Tongue (tissue), 3 donors: ENCODE measurements at places on chromosomes 3 and 15. TPM values are rescaled to one million over a fixed set of nuclear protein-coding genes. Genes with fewer than 3 reads are reported as not detected.

Gene CMTM7
- total RNA-seq: 6.3 TPM

Gene SOX14
- total RNA-seq: not detected

Gene NEK10
- total RNA-seq: 40.5 TPM

Gene ATP13A4
- total RNA-seq: 32.7 TPM

Gene CCDC12
- 28.6 TPM for total RNA-seq

Gene CEMIP
- 0.82 TPM for total RNA-seq

Gene HOMER2
- 38.4 TPM for total RNA-seq

Gene TRNT1
- 31.7 TPM for total RNA-seq

Gene SLC24A1
- total RNA-seq: 5.1 TPM

Gene CDC25A
- total RNA-seq: 4.8 TPM

Gene TNNC1
- 352 TPM for total RNA-seq

Gene DET1
- 12.1 TPM for total RNA-seq

Gene LDHAL6B
- total RNA-seq: not detected

Gene RARRES1
- total RNA-seq: 5.3 TPM

Gene HESX1
- 1.5 TPM for total RNA-seq

Gene EDEM1
- total RNA-seq: 10.3 TPM

Gene FGF12
- 7.2 TPM for total RNA-seq

Gene IGSF10
- total RNA-seq: 15.3 TPM

Gene IQCF5
- total RNA-seq: not detected

Gene NDUFB5
- 285 TPM for total RNA-seq

Gene LRRC2
- total RNA-seq: 13.0 TPM

Gene SPESP1
- 1.8 TPM for total RNA-seq

Gene ZNF385D
- 5.4 TPM for total RNA-seq

Gene ARNT2
- 6.9 TPM for total RNA-seq

Gene PPM1L
- 37.3 TPM for total RNA-seq

Gene DUOXA2
- total RNA-seq: 1.2 TPM

Gene PCOLCE2
- 0.62 TPM for total RNA-seq

Gene STRIT1
- 3.9 TPM for total RNA-seq

Gene GOLGA6L7
- total RNA-seq: not detected

Gene FBXL22
- total RNA-seq: 21.7 TPM

Gene MCF2L2
- 2.6 TPM for total RNA-seq

Gene LMAN1L
- total RNA-seq: not detected

Gene ALG1L2
- not detected for total RNA-seq

Gene CFAP100
- total RNA-seq: not detected

Gene PRR20G
- total RNA-seq: not detected

Gene SLC9C1
- 3.2 TPM for total RNA-seq

Gene CYP1A1
- 0.51 TPM for total RNA-seq

Gene NFKBIZ
- 20.4 TPM for total RNA-seq

Gene EXD1
- total RNA-seq: not detected

Gene TAGLN3
- total RNA-seq: 1.6 TPM

Gene STAC
- total RNA-seq: 32.6 TPM

Gene LHFPL4
- total RNA-seq: not detected

Gene IGF2BP2
- 41.4 TPM for total RNA-seq

Gene PTX3
- total RNA-seq: 3.5 TPM

Gene ACTC1
- total RNA-seq: 1,740 TPM

Gene ZNF717
- total RNA-seq: 21.3 TPM

Gene TM4SF1
- 90.2 TPM for total RNA-seq

Gene IFRD2
- 37.8 TPM for total RNA-seq

Gene PLA2G4B
- 10.7 TPM for total RNA-seq

Gene PIF1
- 3.7 TPM for total RNA-seq
